ENCODE measurements at places on chromosomes 11 and 22.

- no peak for DNase-seq
Measured at GRCh38 chr11:48307760-48308386, 1.9 kb downstream of the OR4S1 start.

DNA sequence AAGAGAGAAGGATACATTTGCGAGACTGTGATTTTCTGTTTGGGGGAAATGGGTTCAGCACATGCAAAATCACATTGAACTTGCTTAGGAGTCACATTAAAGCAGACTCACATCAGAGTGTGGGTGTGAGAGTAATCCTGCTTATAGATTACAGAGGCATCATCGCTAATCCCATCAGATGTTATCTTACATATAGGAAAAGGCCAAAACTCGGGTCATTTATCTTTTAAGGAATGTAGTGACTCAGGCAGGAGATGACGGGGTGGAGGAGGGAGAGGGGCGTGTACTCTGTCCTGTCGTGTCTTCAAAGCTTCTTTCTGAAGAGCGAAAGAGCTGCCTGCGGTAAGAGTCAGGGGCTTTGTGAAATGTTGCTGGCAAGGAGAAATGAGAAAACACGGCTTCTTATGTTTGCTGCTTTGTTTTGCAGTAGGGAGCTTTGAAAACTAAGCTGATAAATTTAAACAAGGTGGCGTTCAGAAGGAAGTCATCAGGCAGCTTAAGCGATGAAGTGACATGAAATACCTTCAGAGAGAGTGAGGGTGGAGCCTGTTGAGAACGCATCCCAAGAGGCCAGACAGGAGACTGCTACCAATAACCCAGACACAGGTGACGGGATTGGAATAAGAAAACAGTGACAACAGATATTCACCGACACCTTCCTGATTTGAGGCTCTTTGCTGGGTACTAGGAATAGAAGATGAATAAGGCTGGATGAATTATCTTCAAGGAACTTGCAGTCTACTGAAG lies 2.2 kb upstream of the C11orf16 start:
- DNase-seq, result no peak

GRCh38 chr11:2250041-2250440 lies 20.3 kb downstream of the ASCL2 start:
- no peak for DNase-seq

- DNase-seq, result no peak
Measured at GRCh38 chr22:39374801-39375200, 24.8 kb upstream of the TAB1 start.

DNA sequence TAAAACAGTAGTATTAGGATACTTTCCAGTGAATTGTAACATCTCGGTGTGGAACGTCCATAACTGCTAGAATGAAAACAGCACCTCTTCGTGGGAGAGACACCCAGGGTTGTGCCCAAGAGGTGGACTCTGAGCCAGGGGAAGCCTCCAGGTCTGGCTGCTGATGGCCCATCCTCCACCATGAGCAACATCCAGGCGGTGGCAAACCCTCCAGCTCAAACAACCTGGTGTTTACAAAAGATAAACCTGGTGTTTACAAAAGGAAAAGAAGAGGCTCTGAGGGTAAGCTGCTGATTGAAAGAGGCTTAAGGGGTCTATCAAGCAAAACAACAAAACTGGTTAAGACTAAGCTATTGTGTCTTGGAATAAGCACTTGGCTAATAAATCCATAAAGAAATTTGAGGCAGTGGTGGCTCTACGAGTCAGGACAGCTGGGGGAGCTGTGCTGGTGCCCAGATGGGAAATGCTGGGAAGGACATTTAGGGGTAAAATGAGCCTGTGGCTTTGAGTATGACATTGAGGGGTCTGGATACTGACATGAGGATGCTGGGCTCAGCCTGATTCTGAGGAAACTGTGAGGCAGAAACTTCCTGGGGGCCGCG lies 909.0 kb downstream of the BRD1 start:
- DNase-seq, result no peak

GRCh38 chr11:12123273-12123672 lies 12.9 kb downstream of the MICAL2 start:
- DNase-seq, result no peak

- no peak for DNase-seq
Measured at GRCh38 chr11:10941871-10942270, 84.0 kb upstream of the ZBED5 start.
